ENCODE measurements at places on chromosomes 5 and 9. TPM values are rescaled to one million over a fixed set of nuclear protein-coding genes. Genes with fewer than 3 reads are reported as not detected.

DNA sequence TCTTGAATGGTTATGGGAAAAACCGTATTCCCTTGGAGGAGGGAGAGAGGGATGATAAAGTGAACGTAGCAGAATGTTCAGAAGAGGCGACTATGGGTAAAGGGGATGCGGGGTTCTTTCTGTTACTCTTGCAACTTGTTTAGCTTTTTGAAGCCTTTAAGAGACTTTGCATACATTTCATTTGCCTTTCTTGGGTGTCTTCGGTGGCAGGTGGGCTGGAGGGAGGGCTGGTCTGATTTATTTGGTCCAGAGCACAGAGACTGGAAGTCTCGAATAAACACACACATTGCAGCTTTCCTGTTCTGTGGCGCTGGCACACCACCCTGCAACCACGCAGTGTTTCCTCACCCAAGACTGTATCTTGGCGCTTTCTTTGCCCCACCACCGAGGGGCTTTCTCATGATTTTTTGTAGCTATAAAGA, 23.2 kb downstream of the TTF1 start:
- no peak for DNase-seq

DNA sequence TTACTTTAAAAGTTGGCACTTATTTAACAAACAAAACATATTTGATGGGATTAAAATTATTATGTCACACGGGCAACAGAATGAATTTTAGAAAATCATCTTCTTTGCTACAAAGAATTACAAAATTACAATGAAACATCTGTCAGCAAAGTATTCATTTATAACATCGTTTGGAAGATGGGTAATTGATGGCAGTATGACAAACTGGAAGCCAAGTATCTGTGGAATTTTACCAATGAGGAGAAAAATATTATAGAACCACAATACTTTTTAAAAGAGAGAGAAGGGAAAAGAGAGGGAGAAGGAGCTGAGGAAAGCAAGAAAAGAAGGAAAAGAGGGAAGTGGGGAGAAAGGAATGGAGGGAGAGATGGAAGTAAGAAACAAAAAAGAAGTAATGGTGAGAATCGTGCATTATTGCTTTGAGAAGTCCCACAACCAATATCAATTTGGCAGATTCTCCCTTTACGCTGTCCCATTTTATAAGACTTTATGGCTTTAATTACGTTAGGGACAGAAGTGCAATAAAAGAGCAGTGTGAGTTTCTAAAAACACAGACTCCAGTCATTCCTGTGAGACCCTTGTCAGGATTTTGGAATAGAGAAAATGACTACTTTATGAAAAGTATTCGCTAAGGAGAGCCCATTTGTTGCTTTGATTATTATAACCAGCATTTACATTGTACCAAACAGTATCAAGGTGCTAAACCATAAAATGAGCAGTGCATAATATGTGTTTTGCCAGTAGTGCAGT, 76.7 kb downstream of the LURAP1L start:
- no peak for DNase-seq

DNA sequence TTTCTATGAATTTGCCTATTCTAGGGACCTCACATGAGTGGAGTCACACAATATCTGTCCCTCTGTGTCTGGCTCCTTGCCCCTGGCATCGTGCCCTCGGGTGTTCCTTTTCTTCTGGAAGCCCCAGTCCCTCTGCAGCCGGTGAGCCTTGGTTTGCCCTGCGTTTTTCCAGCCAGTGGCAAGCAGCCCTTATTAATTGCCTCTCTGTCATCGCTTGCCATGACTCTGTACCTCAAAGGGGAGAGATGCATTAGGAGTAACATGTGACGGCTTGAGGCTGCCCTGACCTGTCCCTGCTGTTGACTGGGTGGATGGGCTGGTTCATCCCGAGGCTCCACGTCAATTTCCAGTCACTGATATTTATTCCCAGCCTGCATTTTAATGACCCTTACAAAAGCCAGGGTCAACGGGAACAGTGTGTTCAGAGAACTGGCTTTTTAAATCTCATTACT, 87.3 kb downstream of the CFAP90 start:
- peak; percentile 13 for DNase-seq

DNA sequence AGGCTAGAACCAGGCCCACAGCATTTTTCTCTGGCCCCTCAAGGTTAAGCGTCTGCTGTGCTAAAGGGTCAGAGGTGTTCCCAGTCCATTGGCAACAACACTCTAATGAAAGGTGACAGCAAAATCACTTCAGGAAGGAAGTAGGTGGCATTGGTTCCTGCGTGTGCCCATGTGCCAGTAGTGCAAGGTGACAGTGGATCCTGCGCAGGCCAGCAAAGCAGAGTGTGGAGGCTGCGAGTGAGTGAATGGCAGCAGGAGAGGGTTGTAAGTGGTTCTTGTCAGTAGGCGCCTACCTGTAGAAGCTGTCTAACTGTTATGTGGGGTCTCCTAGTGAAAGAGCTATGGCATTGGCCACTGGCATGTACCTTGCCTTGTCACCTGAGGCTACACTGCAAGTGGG, 898.2 kb upstream of the TYRP1 start:
- no peak for DNase-seq

- DNase-seq = peak; percentile 86
These were observed at the start of gene SMIM3 for GRCh38 chr5:150778517-150779396. SMIM3 (plus strand) TSS chr5:150778757; CDS start chr5:150795441, 16,684 bp downstream.

GRCh38 chr5:133400120-133400519, 212.2 kb downstream of the FSTL4 start:
- DNase-seq = no peak

GRCh38 chr9:1052365-1053281, 2.5 kb downstream of the DMRT2 start:
- no peak for DNase-seq

DNA sequence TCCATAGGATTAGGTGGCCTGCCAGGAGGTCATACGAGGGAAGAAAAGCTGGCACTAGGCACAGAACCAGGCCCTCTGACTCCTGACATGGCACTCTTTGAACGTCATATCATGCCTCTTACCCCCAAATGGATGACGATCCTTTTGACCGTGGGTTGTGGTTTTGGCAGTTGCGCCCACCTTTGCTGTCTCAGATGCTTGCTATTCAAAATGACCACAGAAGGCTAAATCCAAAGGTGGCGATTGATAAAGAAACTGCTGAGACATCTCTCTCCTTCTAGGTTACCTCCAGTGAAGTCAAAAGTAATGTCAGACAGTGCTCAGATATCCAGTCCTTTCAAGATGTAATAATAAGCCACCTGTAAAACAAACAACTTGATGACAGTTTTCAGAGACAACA, 385.0 kb downstream of the EFNA5 start:
- no peak for DNase-seq

DNA sequence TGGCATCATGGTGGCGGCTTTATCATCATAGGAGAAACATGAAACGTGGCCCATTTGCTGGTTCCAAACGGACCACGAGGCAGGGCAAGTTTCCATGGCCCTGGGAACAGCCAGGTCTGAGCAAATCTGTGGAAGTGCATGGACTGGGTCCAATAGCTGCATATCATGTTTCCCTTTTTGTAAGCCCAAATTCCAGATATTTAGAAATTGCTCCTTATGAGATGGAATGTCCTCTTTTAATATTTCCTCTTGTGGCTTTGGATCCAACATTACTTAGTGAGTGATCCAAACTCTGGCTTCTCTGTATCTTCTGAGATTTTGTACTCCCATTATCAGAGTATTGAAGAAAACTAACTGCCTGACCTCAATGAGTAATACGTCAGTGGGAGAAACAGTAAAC, 79.8 kb upstream of the FBXL7 start:
- peak; percentile 19 for DNase-seq

DNA sequence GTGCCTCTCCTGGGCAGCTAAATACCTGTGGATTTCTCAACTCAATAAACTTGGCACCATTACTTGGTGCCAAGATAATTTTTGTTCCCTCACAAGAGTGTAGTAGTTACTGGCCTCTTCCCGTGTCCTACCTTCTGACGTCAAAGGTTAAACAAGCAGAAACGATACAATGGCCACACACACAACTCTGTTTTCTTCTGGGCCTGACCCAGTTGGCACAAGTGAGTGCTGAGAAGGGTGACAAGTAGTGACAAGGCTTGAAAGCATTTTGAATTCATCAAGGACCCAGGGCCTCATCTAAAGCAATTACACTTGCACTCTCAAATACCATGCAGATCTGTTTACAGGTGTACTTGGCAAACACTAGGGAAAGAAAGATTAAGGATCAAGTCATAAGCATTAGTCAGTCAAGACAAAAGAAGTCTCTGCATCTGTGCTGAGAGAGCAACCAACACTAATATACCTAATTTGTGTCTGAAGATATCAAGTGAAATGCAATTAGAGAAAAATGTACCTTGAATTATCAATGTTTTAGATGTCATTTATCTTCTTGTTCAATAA, 30.8 kb downstream of the RASEF start:
- peak; percentile 42 for DNase-seq

- no peak for DNase-seq
These were observed 13.2 kb downstream of the GPSM1 start for GRCh38 chr9:136340356-136341041.

DNA sequence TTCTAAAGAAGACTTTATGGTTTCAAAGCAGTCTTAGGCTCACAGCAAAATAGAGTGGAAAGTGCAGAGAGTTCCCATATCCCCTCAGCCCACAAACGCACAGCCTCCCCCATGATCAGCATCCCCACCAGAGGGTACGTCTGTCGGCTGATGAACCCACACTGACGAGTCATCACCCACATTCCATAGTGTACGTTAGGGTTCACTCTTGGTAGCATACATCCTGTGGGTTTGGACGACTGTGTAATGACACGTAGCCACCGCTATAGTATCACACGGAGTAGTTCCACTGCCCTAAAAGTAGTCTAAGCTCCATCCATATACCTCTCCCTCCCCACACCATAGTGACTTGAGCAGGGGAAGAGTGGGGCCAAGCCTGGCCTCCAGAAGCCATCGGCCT, 135.7 kb upstream of the PHYKPL start:
- DNase-seq = no peak

- no peak for DNase-seq
These were observed 145.7 kb upstream of the DAB2 start for GRCh38 chr5:39570403-39571027.

DNA sequence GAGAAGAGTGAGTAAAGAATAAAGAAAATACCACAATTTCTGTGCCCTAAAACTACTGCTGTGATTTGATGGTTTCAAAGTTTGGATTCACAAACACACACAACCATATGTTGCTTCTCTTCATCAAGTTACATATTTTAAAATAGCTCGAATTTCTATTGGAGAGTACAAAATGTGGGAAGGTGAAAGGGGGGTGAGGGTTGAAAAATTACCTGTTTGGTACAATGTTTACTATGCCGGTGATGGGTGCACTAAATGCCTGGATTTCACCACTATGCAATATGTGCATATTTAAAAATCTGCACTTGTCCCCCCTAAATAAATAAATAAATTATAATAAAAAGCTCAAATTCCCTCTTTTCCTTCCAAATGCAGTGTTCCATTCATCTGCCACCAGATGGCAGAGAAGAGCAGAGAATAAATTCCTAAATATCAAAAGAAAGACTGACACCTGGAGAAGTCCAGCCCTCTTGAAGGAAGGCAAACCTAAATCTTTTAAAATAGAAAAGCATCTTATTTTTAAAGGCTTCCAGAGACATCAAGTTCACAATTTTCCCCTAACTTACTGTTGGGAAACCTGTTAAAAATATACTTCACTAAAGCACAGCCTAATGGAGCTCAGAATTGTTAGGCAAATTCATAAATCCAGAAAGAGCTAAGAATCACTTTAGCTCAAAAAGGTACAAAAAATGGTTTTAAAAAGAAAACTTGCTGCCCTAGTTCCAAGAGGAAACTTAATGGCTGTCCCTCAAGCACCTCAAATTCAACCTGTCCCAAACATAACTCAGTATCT, 24.8 kb upstream of the HNRNPA0 start:
- no peak for DNase-seq

DNA sequence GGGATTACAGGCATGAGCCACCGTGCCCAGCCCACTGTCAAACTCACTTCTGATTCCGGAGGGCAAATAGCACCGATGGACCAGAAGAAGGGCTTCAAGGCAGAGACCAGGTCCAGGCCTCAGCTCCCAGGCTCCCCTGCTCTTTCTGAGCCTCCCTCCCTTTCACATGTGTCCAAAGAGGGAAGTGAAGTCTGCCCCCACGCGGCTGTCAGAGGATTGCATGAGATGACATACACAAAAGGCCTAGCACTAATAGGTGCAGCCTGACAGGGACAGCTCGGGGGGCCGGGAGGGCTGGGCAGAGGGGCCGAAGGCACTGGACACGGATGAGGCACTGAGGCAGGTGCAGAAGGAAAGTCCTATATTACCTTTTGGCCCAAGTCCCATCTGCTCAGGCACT, 16.1 kb downstream of the FBP1 start:
- DNase-seq = peak; percentile 80

- DNase-seq = no peak
These were observed 29.7 kb upstream of the CER1 start for GRCh38 chr9:14752271-14752670.

DNA sequence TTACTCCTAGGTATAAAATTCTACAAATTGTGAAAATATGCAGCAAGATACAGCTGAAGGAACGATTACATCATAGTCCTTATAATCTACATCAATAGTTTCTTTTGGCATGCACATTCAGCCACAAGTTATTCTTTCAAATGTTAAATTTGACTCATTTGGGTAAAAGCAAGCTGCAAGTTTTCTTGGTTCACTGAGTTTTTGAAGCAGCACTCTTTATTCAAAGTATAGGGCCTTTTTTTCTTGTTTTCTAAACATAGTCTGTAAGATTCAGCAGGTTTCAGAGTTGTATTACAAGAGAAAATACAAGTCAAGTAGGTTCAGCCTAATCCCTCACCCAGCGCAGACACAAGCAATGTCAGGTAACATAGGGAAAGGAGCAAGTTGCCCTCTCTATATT, 981.5 kb downstream of the PTPRD start:
- DNase-seq = no peak

DNA sequence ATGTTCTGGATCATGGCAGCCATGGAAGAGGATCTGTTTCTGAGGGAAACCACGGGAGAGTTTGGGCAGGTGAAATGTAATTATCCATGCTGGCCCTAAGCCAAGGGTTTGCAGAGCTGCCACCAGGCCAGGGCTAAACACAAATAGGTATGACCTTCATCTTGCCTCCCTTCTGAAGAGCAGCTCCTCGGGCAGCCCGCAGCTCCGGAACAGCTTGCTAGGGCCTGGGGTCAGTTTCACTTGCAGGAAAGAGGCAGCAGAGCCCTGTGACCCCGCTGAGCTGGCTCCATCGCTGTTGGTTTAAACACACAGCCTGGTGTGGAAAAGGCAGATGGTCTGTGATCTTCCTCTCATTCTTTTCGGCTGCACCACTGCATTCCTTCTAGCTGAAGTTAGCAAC, 141.4 kb downstream of the TMEM38B start:
- no peak for DNase-seq

- no peak for DNase-seq
These were observed 75.2 kb upstream of the CTSL start for GRCh38 chr9:87650611-87651295.

GRCh38 chr9:112065806-112066606, 109.1 kb downstream of the SUSD1 start:
- DNase-seq = peak; percentile 80

GRCh38 chr5:145072889-145073288, 762.3 kb downstream of the PRELID2 start:
- DNase-seq = no peak

LOX gene
- 14.0 TPM for total RNA-seq

SPATA9 gene
- not detected for total RNA-seq

FBLL1 gene
- total RNA-seq = 1.3 TPM

PRDM9 gene
- total RNA-seq = not detected

FAM151B gene
- 4.6 TPM for total RNA-seq

LRRC19 gene
- total RNA-seq = 0.78 TPM

TEK gene
- total RNA-seq = 4.6 TPM

TARS1 gene
- 38.4 TPM for total RNA-seq

Data from body of pancreas (tissue), 4 donors.